Hematopoietic multipotent progenitor cell (in vitro differentiated cells): ENCODE measurements at places on chromosomes 16 and 17.

- no peak for DNase-seq
Measured at GRCh38 chr17:45914047-45914717, 19.8 kb downstream of the MAPT start.

- DNase-seq: no peak
Measured at GRCh38 chr17:50201276-50201854, at the start of gene COL1A1. Gene COL1A1 (minus strand): TSS chr17:50201631. CDS start chr17:50201513, 118 bp downstream.

DNA sequence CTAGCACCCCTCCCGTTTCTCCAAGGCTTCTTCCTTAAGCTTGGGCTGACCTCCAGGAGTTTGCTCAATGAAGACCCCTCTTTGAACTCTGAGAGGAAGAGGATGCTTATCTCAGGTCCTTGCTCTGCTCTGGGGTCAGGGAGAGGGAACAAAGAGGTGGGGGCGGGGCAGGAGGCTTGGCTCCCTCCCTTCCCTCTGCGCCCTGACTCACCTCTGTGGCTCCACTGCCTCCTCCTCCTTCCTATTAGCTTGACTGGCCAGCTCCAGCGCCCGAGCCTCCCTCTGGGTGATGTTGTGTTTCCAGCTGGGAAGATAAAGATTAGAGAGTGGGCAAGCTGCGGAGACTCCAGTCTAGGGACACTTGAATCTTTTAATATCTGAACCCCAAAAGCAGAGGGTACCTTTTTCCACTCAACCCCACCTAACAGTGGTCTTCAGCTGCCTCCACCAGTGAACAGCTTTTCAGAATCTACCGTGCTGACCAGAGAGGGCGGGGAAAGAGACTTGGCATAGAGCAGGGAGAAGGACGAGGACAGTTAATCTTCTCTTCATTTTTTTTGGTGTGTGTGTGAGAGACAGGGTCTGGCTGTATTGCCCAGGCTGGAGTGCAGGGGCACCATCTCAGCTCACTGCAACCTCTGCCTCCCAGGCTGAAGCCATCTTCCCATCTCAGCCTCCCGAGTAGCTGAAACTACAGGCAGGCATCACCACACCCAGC is 6.7 kb downstream of the GIP start:
- no peak for DNase-seq

DNA sequence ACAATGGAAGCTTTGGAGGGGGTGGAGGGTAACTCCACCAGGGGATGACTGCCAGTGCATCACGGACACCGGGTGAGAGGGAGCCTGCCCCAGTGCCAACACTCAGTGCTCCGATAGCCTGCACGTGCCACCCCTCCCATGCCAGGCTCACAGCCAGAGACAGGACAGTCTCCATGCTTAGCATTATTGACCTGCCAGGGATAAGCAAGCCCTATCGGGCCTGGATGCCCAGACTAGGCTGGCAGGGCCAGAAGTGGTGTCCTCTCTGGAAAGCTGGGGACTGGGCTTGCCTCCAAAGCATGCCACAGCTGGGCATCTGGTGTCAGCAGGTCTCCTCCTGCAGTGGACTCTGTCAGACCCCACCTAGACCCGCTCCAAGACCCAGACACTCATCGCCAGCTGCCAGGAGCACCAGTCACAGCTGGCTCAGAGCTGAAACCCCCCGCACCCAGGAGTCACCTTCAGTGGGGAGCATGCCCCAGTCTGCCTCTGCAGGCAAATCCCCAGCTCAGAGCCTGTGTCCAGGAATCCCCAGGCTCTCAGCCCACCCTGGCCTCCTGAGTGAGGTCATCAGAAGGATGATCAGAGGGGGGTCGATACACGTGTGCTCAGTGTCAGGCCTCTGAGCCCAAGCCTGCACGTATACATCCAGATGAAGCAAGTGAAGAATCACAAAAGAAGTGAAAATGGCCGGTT is 1.8 kb upstream of the RHBDF1 start:
- no peak for DNase-seq

DNA sequence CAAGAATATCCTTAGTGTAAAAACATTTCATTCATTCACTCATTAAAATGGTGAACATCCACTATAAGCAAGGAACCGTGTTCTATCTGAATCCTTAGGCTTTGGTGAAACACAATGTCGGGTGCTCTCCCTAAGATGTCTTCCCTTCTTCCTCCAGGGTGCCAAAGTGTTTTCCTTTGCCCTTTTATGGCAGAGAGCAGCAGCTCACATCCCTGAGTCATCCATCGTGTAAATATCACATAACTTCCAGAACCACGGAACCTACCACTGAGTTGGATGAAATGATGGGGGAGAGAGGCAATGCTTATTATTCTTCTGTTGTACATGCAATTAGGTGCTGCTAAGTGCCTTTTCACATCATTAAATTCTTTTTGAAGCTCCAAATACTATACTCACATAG is 50.2 kb downstream of the DNAH3 start:
- DNase-seq: no peak

DNA sequence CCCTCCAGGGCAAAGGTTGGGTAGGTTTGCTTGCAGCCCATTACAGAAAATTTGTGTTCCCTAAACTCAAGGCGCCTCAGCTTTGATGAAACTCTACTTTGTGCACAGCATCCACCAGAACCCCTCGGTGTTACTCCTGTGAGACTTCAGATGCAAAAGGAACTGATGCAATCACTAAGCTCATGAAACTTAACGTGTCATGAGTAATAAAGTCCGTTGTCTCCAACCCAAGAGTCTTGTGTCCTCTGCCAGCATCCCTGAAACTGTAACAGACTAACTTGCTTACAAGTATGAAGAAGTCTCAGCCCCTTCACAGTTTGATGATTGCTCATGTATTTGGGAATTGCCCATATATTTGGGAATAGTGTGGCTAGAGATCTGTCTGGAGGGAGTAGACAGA is 74.8 kb upstream of the MARCHF10 start:
- DNase-seq: no peak

DNA sequence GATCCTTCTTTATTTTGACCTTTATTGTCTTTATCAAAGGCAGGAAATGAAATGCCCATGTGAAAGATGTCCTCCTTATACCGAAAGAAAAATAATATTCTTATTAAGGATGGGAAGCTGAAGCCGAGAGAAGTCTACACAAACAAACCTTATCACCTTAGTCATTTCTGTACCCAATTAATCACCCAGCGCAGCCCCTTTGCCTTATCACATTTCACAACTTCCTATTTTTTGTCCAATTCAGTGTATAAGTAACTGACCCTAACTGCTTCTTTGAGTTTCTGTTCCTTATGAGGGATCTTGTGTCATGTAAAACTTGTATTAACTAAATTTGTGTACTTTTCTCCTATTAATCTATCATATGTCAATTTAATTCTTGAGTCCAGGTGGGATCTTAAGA is 16.4 kb upstream of the CCL23 start:
- DNase-seq: peak; percentile 46

GRCh38 chr17:76145231-76146052 is 4.4 kb upstream of the FOXJ1 start:
- no peak for DNase-seq

- no peak for DNase-seq
Measured at GRCh38 chr17:77099997-77100396, 40.8 kb upstream of the SEC14L1 start.

DNA sequence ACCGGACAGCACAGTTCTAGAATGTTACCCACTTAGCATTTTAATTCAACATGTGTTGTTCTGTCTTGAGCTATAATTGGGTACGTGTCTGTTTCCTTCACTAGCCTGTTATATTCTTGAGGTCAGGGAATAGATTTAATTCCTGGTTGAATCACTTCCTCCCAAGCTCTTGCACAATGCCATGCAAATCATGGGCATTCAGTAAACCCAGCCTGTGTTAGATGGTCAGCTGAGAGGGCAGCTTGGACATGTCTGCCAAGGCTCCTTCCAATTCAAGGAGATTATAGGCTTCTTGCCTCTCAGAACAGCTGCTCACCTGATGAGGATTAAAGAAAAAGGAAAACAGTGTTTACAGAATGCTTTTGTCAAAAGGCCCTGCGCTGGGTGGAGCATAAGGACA is 12.6 kb downstream of the C1QTNF1 start:
- DNase-seq: no peak

GRCh38 chr16:20409398-20410120 is at the start of gene ACSM5:
Gene ACSM5 (plus strand): TSS chr16:20409534. CDS start chr16:20411485, 1,951 bp downstream.
- no peak for DNase-seq
